Activated CD4-positive, alpha-beta memory T cell treated with anti-CD3 and anti-CD28 coated beads, Interleukin-2, amount 10 ng/mL, durations not matched to agents 7 days and 5 days (primary cell): ENCODE measurements at places on chromosomes 11 and 22. TPM values are rescaled to one million over a fixed set of nuclear protein-coding genes. Genes with fewer than 3 reads are reported as not detected.
A peak's percentile ranks its signal among the peaks of the same experiment; 100 is the strongest.

- DNase-seq, result no peak
Measured at GRCh38 chr11:828506-829175, 922 bp downstream of the CRACR2B start.

- peak; percentile 46 for DNase-seq
Measured at GRCh38 chr11:74019860-74020259, 11.0 kb upstream of the UCP3 start.

DNA sequence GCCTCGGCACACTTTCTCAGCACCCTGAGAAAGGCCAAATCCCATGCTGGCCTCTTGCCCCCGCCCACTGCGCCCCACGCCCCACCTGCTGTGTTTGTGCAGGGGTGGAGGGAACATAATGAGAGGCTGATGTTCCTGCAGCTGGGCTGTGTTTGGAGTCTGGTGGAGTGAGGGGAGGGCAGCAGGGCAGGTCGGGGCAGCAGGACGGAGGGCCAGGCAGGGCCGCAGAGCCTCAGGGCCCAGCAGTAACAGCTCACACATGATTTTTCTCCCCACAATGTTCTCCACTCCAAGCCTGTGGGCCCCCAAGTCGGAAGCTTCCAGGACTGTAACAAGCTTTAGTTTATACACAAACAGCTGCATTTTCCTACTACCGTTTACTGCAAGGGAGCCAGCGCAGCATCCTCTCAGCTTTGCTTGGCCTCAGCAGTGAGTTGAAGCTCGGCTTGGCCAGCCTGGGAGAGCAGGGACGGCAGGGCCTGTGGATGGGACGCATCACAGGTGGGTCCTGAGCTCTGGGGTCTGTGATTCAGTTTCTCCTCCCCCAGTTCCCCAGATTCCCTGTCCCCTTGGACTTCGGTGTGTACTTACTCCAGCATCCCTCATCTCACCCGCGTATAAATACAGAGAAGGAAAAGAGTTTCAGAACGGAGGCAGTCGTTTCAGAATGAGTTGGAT is 51.0 kb downstream of the RPUSD4 start:
- DNase-seq, result no peak

The TMA7B gene
- total RNA-seq, result 4.3 TPM

The TIGD3 gene
- 0.88 TPM for total RNA-seq

GRCh38 chr11:59918480-59918879 is 19.8 kb upstream of the OOSP1 start:
- no peak for DNase-seq

The MMP10 gene
- total RNA-seq, result 0.58 TPM

GRCh38 chr22:49954991-49955580 is 5.5 kb upstream of the PIM3 start:
- no peak for DNase-seq

The APOL5 gene
- not detected for total RNA-seq

GRCh38 chr11:45811109-45811435 is 6.1 kb downstream of the SLC35C1 start:
- no peak for DNase-seq

- DNase-seq, result no peak
Measured at GRCh38 chr11:46202149-46202548, 75.3 kb upstream of the CREB3L1 start.

GRCh38 chr11:101100601-101101000 is 29.0 kb downstream of the PGR start:
- no peak for DNase-seq

- DNase-seq, result no peak
Measured at GRCh38 chr11:43242401-43242800, 69.4 kb upstream of the API5 start.

DNA sequence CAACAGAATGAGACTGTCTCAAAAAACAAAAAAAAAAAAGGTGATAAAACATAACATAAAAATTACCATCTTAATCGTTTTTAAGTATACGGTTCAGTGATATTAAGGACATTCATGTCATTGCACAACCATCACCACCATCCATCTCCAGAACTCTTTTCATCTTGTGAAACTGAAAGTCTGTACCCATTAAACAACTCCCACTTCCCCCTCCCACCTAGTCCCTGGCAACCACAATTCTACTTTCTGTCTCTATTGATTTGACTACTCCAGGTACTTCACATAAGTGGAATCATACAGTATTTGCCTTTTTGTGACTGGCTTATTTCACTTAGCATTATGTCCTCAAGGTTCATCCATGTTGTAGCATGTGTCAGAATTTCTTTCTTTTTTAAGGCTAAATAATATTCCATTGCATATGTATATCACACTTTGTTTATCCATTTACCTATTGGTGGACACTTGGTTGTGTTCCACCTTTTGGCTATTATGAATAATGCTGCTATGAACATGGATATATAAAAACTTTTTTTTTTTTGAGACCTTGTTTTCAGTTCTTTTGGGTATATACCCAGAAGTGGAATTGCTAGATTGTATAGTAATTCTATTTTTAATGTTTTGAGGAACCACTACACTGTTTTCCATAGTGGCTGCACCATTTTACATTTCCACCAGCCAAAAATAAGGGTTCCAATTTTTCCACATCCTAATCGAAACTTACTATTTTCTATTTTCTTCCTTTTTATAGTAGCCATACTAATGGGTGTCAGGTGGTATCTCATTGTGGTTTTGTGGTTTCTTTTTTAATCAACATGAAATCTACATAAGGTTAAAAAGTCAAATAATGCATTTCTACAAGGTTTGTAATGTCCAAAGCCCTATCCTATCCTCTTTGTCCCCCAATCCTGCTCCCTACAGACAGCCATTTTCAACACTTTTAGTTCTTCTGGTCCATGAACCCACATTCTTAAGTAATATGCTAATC is 23.4 kb upstream of the PIK3C2A start:
- DNase-seq, result peak; percentile 21

DNA sequence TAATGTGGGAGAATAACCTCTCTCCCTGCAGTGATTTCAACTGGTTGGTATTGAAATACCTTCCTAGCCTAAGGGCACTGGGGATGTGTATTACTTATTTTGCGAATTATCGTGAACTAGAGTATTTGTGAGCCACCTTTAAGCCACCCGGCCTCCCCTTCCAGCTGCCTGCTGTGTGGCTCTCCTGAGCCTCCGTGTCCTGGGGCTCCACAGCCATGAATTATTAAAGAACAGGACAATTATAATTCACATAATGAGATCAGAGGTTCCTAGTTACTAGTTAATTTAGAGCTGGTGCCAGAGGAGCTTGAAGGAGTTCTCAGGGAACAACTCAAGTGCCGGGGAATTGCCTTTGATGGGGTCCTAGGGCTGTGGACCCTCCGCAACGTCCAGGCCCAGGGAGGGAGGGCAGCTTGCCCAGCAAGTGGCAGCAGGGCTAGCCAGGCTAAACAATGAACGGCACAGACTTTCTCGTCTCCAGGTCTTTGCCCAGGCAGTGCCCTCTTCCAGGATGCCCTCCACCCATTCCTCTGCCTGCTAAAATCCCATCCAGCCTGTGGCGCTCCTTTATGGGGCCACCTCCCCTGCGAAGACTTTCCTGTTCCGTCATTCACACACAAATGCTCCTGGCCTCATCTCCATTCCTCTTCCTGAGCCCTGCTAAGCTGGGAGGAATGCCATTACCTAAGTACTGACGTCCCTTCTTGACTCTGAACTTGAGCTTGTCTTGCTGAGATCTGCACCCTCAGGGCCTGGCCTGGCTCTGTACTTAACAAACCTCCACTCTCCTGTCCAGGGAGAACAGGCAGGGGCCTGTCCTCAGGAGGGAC is 91.5 kb downstream of the RTL6 start:
- no peak for DNase-seq

The VWCE gene
- total RNA-seq, result 1.7 TPM

DNA sequence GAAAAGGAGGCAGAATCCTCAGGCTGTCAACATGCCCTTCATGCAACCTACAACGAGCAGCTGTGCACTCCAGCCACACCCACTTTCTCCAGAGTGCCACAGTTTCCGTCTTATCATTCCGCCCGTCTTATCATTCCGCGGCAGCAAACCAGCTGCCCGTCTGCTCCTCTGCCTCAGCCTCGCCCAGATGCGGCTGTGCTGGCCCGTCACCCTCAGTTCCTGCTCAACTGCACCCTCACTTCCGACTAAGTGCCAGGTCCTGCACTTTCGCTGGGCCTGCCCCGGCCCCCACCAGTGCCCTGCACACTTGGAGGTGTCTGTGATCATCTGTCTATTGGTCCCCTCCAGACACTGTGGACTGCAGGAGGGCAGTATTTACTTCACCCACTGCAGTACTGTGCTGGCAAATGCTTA is 43.7 kb downstream of the MICAL3 start:
- DNase-seq, result peak; percentile 71

The SYT9 gene
- not detected for total RNA-seq

GRCh38 chr22:37063431-37064420 is 12.2 kb downstream of the KCTD17 start:
- no peak for DNase-seq

The OOSP4A gene
- total RNA-seq, result not detected

GRCh38 chr11:1827095-1827813 is 7.5 kb upstream of the SYT8 start:
- no peak for DNase-seq

GRCh38 chr11:46064221-46064620 is 57.0 kb downstream of the PHF21A start:
- DNase-seq, result no peak

- DNase-seq, result no peak
Measured at GRCh38 chr11:27930946-27931345, 177.0 kb downstream of the KIF18A start.

The GNAZ gene
- total RNA-seq, result 0.53 TPM

GRCh38 chr11:38278457-38279141 is 1680.6 kb upstream of the RAG2 start:
- DNase-seq, result no peak

GRCh38 chr11:27363576-27364117 is 632 bp upstream of the CCDC34 start:
- no peak for DNase-seq

The WNT7B gene
- total RNA-seq, result not detected

The CLMP gene
- total RNA-seq, result 0.75 TPM

The MB gene
- not detected for total RNA-seq

The DEPDC7 gene
- total RNA-seq, result 1.1 TPM

The IGSF22 gene
- total RNA-seq, result 0.50 TPM

DNA sequence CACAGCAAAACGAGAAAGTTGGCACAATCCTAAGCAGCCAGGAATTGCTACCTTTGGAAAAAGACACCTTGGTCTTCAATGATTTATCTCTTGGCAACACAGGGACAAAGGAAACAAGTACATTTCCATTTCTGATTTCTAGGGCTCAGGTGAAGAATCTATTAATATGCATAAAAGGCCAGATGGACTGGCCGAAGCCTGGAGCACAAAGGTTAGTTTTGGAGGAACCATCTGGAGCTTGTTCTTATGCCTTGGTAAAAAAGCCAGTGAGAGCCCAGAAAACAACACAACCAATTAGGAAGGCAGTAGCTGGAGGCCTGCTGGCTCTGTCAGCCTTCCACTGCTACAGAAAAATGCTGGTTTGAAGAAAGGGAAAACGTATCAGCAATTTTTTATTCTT is 713.5 kb upstream of the API5 start:
- no peak for DNase-seq

The BEST1 gene
- total RNA-seq, result 0.25 TPM

The MFRP gene
- total RNA-seq, result not detected

The DGCR6L gene
- total RNA-seq, result 40.8 TPM

DNA sequence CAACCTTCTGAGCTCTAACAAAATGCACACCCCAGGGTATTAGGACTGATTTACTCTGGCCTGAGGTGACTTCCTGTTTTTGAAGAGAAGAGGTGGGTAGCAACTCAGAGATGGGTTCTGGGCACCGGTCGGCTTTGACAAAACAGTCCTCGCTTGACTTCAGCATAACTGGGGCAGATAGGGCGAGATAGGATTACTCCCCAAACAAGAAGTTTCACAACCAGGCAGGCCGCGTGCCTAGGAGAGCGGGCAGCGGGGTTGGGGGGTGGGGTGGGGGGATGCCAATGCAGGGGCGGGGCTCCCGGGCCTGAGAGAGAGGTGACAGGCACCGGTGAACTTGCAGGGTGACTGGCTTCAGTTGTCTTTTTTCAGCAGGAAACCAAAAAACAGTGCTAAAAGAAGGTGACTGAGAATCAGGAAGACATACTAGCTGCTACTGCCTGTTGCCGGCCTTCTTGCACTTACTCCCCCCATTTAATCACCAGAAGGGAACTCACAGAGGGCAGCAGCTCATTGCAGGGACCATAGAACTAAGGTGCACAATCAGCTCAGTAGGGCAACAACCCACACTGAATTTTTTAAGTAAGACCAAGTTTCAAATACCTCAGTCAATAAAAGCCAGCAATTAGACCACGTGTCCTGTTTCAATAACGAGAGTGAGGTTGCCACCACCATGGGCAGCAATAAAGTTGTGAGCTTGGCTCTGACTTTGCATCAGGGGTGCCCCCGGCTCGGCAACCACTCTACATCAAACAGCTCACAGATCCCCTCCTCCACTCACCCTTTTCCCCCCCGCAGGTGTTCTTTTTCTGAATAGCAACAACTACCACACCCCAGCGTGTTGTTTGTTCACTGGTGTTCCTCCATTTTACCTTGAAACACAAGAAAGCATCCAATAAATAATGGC is 37.2 kb upstream of the ETS1 start:
- DNase-seq, result peak; percentile 75
